ENCODE measurements at places on chromosomes 3 and 15. TPM values are rescaled to one million over a fixed set of nuclear protein-coding genes. Genes with fewer than 3 reads are reported as not detected.

MST1R gene
- 1.9 TPM for total RNA-seq

FRMD5 gene
- 7.0 TPM for total RNA-seq

PRICKLE2 gene
- 42.8 TPM for total RNA-seq

CD200R1L gene
- not detected for total RNA-seq

TGM5 gene
- not detected for total RNA-seq

ITPKA gene
- total RNA-seq = 5.5 TPM

VEPH1 gene
- 91.0 TPM for total RNA-seq

ITPR1 gene
- 47.3 TPM for total RNA-seq

CPLX3 gene
- not detected for total RNA-seq

SLC6A6 gene
- 11.4 TPM for total RNA-seq

SPESP1 gene
- total RNA-seq = 7.8 TPM

VGLL4 gene
- 52.6 TPM for total RNA-seq

RTP1 gene
- total RNA-seq = not detected

CAV3 gene
- total RNA-seq = not detected

MYZAP gene
- not detected for total RNA-seq

SECISBP2L gene
- 39.7 TPM for total RNA-seq

GALNT15 gene
- total RNA-seq = 93.0 TPM

TF gene
- 0.17 TPM for total RNA-seq

PCCB gene
- total RNA-seq = 70.3 TPM

IGSF10 gene
- total RNA-seq = 1.3 TPM

Measured in smooth muscle cell of trachea (primary cell).